ENCODE measurements at places on chromosomes 13 and 19.
A peak's percentile ranks its signal among the peaks of the same experiment; 100 is the strongest.

DNA sequence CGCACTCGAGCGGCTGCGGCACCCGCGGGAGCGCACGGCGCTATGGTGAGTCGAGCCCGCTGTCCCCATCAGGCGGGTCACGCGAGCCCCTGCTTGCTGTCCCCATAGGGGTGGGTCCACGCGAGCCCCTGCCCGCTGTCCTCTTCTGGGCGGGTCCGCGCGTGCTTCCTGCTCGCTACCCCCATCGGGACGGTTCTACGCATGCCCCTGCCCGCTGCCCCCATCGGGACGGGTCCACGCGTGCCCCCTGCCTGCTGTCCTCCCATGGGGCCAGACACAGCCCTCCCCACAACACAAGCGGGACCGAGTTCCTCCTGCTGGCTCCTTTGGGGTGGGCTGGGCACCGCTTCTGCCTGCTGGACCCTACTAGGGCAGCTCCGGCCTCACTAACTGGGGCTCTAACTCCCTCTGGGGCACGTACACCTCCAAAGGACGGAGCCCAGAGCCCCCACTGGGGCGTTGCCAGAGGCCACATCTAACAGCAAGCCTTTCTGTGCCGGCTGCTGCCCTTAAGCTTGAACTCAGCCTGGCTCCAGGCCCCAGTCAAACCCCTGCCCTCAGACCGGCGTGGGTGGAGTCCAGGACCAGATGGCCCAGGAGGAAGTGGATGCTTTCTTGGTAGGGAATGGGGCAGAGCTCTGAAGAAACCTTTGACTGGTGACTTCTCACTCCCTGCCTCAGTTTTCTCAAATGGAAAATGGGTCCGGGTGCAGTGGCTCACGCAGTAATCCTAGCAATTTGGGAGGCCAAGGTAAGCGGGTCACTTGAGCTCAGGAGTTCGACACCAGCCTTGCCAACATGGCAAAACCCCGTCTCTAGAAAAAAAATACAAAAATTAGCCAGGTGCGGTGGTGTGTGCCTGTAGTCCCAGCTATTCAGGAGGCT lies 722 bp downstream of the COLGALT1 start:
- DNase-seq, result peak; percentile 85

DNA sequence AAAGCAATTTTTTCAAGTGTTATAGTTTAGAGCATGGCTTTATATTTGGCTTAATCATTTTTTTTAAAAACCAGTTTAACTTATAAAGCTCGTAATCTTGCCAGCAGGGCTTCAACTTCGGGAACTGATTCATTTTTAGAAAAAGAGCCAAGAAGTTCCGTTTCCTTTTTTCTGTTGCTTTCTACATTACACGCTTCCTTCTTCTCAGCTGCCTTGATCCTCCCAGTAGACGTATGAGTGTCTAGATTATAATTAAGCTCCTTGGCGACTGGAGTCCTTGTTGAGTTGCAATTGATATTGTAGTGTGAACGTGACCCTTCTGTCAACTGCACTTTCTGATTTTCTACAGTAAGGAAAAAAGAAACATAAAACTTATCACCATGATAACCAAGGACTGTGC lies 497.2 kb downstream of the DIAPH3 start:
- no peak for DNase-seq

DNA sequence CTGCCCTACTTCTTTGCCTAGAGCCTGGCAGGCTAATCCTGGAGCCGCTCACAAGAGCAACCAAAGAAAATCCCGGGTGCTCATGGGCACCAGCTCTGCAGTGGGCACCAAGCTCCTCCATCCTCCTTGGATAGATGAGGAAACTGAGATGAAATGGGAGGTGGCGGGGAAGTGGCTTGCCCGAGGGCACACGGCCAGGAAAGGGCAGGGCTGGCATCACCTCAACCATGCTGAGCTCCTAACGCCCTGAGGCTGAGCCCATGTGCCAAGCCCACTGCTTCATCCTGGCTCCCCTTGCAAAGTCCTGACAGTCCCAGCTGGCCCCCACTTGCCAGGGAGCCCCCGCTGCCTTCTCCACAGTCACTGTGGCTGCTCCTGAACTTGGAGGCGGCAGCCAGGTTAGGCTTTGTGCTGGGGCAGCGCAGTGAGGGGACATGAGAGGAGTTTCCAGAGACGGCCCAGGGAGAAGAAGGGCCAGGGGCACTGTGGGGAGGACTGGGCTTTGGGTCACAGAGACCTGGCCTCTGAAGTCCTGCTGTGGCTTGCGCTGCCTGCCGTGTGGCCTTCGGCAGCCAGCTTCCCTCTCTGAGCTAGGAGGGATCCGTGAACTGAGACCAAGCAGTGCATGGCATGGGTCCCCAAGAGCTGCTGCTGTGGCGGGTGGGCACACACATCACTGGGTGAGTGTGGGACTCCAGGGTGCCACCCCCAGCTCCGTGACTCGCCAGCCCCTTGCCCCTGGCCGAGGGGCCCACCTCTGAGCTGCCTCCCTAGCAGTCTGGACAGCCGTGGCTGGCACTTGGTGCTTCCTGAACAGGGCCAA lies 17.5 kb downstream of the TMED1 start:
- DNase-seq, result no peak

DNA sequence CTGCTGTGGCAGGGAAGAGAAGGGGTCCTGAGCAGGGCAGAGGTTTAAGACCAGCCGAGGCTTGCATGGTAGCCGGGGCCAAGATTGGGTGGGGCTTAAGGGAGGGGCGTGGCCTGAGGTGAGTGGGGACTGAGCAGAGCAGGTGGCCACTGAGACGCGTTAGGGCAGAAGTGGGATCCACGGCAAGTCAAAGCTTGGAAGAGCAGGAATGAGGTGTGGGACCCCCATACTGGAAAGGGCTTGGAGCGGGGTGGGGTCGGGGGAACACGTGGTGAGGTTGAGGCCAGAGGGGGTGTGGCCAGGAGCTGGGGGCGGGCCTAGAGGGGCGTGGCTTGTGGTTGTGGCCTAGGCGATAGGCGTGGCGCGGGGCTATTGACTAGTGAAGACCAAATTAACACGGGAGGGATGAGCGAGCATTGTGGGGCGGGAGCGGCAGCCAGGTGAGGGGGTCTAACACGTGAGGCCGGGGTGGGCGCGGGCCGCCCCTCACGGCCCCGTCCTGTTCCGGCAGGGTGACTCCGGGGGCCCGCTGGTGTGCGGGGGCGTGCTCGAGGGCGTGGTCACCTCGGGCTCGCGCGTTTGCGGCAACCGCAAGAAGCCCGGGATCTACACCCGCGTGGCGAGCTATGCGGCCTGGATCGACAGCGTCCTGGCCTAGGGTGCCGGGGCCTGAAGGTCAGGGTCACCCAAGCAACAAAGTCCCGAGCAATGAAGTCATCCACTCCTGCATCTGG lies 3.3 kb downstream of the CFD start:
- DNase-seq, result no peak

GRCh38 chr19:46254776-46255175 lies 25.2 kb downstream of the IGFL1 start:
- no peak for DNase-seq

GRCh38 chr19:15466851-15467733 lies 2.7 kb upstream of the RASAL3 start:
- DNase-seq, result no peak

All from sigmoid colon (tissue), 7 donors.